ENCODE measurements at places on chromosomes 3 and 15. TPM values are rescaled to one million over a fixed set of nuclear protein-coding genes. Genes with fewer than 3 reads are reported as not detected.

Gene COL6A5
- 0.45 TPM for total RNA-seq

Gene ALDH1L1
- total RNA-seq = 5.9 TPM

Gene PRR20G
- total RNA-seq = not detected

GRCh38 chr3:45991341-45991740, 4.3 kb downstream of the FYCO1 start:
- H3K27ac ChIP-seq = peak overlapping the region; percentile 17
- no peaks in the 10 kb centered on the region for H3K36me3 ChIP-seq
- H3K4me1 ChIP-seq = peaks cover 85% of the 10 kb centered on the region

GRCh38 chr3:177934001-177934891, 602.0 kb upstream of the KCNMB2 start:
- no peak for DNase-seq
- H3K4me1 ChIP-seq = no peaks in the 10 kb centered on the region
- H3K27ac ChIP-seq = no peak overlapping the region
- no peaks in the 10 kb centered on the region for H3K36me3 ChIP-seq
